Suppressor macrophage (primary cell): ENCODE measurements at places on chromosomes 7 and 10.

DNA sequence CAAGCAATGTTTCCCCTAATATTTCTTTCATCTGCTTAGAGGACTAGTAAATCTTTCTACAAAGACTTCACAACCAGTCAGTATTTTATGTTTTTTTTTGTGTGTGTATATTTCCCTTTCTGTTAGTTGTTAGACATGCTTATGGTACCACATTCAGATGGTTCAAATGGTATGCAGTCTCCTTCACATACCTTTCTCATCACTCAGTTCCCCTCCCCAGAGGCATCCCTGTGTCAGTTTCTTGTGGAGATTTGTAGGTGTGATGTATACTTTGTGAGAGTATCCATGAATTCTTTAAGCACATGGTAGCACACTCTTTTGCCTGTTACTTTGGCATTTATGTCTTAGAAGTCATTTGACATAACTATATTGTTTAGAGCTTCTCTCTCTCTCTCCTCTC is 4.4 kb downstream of the ZNF485 start:
- no peak for DNase-seq

- DNase-seq = no peak
Observed at GRCh38 chr7:35905555-35905954, 104.7 kb downstream of the SEPTIN7 start.

- DNase-seq = no peak
Observed at GRCh38 chr7:31067491-31067890, 15.4 kb downstream of the ADCYAP1R1 start.

GRCh38 chr10:100838986-100839385 is 73.8 kb upstream of the SLF2 start:
- no peak for DNase-seq

DNA sequence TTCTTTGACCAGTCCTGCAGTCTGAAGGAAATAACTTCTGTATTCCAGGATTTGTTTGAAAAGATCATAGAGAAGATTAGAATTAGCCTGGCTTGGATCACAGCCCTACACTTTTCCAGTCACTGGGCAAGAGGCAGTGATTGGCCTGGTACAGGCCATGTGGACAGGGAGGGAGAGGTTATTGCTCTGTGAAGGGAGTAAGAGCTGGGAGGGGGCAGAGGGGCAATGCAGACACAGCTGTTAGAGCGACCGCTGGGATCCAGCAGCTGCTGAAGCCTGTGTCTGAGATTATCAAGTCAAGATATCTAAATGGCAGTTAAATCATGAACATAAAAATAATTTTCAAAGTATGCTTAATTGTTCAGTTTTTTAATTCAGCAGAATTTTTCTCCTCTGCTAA is 257.3 kb downstream of the SDK1 start:
- no peak for DNase-seq

- DNase-seq = no peak
Observed at GRCh38 chr10:30863516-30864210, 168.0 kb downstream of the ZNF438 start.

DNA sequence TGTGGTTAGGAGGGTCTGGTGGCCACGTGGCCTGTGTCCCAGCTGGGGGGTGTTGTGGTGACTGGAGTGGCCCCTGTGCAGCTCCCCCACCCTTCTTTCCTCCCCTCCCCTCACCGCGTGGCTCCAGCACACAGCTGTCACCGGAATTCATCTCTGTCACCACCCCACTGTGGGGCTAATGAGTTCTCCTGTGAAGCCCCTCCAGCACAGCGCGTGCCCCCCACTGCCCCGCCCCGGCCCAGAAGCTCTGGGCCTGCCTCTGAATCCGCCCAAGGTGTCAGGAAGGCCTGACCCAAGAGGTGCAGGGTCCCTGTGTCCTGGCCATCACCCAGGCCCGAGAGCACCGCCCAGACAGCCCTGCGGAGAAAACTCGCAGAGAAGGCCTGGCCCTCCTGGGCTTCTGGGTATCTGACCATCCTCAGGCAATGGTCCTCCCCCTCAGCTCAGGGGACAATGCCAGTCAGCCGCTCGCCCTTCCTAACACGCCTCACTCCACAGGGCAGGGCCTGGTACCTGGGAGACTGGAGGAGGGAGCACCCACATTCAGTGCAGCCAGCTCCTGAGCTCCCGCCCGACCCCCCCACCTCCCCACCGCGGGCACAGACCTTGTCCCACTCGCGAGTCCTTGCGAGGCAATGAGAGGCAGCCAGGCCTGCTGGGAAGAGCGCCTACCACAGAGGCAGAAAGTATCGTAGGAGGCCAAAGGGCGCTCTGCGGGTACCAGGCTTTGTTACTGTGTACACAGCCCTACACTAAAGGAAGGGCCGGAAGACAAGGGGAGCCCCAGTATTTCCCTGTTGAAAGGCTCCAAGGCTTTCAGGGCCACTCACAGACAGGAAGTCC is 38.2 kb downstream of the GBX1 start:
- no peak for DNase-seq

DNA sequence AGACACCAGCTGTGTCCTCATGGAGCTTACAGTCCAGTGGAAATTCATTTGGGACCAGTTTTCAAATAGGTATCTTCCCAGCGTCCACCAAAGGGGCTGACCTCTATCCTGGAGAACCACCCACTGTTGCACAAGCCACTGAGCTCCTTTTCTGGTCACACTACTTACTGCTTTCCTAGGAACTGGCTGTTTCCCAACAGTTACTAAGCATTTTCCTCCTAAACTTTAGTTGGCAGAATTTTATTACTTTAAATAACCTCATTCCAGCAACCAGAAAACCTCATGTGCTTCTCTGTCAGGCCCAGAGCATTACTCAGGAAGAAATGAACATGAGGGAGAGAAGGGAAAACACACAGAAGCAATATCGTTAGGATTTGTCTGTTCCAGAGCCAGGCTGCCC is 183.1 kb downstream of the GPAM start:
- no peak for DNase-seq

GRCh38 chr7:748446-748845 is 21.4 kb upstream of the PRKAR1B start:
- no peak for DNase-seq

GRCh38 chr10:494149-494542 is 195.3 kb downstream of the DIP2C start:
- no peak for DNase-seq

DNA sequence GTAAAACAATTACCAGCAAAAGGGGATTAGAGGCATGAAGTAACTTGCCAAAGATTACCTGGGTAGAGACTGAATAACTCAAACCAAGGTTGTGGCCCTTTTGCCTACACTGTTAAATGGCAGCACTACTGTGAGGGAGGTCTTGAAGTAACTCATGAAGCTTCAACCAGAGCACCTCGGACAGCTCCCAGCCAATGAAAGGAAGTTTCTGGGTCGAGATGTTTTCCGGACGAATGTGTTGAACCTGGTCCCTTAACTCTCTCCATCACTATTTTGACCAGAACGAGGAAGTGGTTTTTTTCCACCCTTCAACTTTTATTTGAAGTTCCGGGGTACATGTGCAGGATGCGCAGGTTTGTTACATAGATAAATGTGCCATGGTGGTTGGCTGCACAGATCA is 133.6 kb upstream of the PRKCQ start:
- DNase-seq = peak; percentile 4

DNA sequence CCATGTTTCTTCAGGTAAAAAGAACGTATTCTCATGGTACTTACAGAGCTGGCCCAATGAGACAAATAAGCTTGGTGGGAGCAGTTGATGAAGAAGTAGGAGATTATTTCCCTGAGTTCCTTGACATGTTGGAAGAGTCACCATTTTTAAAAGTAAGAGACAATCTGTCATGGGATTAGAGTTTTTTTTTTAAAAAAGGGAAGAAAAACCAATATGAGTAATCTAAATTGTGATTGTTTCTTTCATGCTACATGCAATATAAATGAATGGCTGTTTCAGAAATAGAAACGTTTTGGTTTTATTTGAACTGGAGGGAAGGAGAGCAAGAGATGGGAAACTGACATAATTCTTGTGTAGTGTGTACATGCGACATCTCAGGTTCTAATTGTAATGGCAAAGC is 32.8 kb downstream of the TMEM60 start:
- peak; percentile 48 for DNase-seq

GRCh38 chr7:20362574-20363253 is 32.0 kb downstream of the ITGB8 start:
- no peak for DNase-seq

GRCh38 chr7:109964780-109965179 is 1126.1 kb upstream of the LRRN3 start:
- DNase-seq = no peak

DNA sequence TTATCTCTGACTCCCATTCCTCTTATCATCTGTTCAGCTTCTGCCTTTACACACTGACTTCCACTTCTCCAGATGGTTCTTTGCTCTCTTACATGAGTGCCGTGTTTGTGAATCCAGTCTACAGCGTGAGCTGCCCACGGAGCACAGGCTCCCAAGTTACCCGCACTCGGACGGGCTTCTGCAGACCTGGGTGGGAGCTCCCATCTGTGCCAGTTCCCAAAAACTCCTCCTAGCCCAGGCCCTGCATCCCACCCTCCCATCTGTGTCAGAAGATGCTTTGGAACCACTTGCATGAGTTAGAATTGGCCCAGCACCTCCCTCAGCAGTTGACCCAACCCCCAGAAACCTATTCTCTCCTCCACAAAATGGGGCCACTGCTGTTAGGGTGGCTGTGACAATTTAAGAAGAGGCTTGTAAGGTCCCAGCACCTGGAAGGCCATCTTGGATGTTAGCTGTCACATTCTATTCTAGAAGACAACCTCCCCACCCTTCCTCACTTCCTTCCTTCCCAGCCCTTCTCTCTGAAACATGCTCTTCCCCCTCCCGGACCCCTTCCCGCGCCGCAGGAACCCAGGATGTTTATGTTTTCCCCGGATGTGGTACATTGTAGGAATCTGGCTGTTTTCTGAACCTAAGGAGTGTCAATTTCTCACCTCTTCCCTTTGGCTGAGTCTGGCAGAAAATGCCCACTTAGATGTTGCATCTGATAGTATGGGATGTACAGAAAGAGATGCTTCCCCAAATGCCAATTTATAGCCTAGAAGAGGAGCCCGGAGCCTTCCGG is 79.2 kb downstream of the CCDC3 start:
- DNase-seq = no peak

DNA sequence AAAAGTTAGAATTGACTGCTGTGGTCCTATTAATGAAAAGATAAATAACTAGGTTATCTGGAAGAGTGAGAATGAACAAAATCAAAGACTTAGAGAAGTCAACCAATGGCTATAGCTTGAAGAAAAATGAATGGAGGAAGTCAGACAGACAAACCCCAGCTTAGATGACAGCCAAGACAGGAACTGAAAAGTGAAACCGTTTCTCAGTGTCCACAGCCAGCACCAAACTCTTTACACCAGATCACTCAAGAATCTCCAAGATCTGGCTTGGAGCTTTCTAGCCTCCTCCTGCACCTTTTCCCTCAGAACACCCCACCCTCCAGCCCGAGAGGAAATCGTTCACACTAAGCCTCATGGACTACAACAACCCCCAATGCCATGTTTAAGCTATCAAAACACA is 167.0 kb downstream of the SFMBT2 start:
- peak; percentile 24 for DNase-seq

DNA sequence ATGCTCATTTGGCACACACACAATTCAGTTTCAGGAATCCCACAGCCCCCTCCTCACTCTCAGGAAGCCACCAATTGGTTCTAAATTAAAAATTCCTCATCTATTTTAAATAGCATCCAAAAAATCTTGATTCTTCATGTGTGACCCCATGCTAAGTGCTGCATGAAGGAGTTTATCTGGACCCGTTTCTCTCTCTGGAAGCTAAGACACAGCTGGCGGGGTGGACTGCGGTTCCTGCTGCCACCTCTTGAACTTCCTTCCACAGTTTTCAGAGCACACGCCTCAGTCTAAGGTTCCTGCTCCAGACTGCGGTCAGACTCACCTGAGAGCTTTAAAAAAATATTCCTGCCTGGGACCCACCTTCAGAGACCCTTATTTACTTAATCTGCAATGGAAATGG is 34.5 kb downstream of the LYZL1 start:
- no peak for DNase-seq

GRCh38 chr10:1195828-1196227 is 139.6 kb downstream of the WDR37 start:
- no peak for DNase-seq

DNA sequence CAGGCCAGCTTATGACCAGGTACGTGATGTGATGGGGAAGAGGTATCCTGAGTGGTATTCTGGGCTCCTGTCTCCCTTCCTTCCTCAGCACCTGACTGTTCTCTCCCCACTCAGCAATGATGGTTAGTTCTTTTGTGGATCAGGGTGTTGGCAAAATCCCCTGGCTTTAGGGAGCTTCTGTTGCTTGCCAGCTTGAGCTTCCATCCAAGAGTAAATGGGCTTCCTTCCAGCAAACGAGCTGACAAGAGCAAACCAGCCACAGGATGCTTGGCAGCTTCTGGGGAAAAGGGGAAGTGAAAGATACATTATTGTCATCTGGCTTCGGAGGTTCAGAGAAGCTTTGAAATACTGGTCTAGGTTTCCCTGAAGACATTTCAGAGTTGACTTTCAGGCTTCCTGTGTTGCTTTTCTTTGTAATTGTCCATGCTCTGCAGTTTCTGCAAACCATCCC is 5.2 kb downstream of the DUSP5 start:
- DNase-seq = peak; percentile 94

DNA sequence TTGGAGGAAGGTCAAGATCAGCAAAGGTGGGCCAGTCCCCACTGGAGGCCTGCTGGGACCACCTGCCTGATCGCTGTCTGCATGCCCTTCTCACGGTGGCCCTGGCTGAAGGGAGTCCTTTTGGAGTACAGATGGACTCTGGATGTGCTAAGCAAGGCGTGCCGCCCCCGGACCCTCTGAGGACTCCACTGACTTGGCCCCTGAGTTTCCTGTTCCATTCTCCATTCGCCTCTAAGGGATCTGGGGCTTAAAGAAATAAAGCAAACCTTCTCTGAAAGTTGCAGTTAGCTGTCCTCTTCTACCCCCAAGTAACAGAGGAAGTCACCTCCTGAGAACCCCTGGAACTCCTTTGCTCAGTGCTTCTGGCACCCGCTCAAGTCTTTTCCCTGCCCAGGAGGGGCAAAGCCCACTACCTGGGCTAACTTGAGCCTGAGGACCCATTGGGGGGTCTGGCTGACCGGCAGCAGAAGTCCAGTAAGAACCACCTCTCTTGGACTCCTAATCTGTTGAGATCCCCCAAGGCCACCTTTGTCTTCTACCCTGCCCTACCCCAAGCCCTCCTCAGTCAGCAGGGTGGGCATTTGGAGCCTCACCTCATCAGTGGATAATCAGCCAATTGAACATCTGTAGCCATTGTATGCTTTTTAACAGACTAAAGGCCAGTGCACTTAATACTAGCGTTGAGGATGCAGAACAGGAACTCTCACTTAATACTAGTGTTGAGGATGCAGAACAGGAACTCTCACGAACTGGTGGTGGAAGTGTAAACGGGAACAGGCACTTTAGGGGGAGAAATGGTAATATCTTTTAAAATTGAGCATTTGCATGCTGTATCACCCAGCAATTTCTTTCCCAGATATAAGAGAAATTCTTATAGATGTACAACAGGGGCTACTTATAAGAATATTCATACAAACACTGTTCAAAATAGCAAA is 2.2 kb downstream of the TBATA start:
- DNase-seq = peak; percentile 80

DNA sequence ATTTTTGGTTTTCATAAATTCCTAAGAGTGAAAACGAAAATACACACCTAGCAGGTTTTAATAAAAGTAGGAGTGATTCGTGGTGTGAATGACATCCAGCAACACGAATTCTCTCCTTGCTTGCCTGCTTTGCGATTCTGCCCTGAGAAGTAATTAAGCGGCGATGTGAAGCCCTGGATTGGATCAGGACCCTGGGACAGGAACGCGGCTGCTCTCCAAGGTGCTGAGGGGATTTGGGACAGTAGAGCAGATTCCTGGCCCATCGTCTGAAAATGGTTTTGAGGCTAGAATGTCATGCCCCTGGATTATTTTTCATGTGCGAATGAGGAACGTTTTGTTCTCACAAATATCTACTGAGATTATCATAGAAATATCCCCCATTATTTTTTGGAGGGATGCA is 7.8 kb downstream of the NPS start:
- DNase-seq = no peak

- no peak for DNase-seq
Observed at GRCh38 chr10:100970076-100970913, 991 bp downstream of the SEMA4G start.
